ENCODE measurements at places on chromosomes 16 and 17.

DNA sequence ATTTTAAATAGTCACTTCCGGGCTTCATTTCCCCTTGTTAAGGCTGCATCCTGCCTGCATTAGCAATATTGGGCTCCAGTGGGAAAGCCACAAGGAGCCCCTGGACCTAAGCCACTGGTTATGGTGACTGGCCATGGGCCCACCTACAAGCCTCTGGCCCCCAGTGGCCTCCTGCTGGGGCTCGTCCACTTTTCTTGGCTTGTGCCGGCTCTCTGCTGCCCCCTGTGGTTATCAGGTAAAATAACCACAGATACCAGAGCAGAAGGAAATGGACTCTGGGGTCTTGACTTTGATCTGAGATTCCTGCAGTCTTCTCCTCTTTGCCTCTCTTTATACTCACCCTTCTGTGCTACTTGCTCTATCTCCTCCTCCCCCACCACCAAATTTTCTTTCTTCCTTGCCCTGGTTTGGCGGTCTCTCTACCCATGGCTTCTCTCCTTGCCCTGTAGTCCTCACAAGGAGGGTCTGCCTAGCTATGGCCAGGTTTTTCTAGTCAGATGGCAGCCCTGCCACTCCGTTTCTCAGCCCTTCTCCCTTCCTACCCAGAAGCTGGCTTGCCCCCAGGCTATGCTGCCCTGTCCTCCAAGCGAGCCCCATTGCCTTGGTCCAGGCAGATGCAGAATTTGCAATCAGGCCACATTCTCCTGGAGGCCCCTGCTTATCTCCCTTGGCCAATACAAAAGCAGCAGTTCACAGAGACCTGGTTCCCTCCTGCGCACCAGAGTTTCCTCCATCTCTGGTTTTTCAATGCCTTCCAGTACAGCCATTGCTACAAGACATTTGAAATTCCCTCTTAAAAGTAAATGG, 82.9 kb upstream of the RCVRN start:
- peak; percentile 40 for DNase-seq

DNA sequence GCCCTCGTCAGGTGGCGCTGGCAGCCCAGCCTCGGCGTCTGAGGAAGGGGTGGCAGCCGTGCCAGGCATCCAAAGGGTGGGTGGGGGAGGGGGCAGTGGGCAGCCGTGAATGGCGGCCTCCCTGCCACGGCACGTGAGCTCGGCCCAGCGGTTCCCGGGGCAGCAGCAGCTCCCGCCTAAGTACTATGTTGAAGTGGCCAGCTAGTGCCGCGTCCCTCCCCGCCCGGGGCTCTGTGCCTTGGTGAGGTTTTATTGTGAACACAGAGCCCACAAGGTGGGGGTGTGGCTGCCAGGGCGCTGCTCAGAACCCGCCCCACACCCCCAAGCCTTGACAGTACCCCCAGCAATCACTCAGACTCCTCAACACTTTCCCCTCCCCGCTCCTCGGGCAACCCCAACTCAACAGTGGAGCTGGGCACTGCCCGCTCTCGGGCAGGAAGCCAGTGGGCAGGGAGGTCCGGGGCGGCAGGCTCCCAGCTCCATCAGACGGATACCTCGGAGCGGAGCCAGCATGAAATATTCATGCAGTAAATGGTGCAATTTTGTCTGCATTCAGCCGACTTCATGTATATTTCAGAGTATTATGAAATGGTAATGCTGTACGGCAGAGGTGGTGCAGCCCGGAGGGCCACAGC, 80.4 kb downstream of the ENGASE start:
- no peak for DNase-seq

GRCh38 chr17:75271955-75272847, 1.2 kb upstream of the MIF4GD start:
- no peak for DNase-seq

DNA sequence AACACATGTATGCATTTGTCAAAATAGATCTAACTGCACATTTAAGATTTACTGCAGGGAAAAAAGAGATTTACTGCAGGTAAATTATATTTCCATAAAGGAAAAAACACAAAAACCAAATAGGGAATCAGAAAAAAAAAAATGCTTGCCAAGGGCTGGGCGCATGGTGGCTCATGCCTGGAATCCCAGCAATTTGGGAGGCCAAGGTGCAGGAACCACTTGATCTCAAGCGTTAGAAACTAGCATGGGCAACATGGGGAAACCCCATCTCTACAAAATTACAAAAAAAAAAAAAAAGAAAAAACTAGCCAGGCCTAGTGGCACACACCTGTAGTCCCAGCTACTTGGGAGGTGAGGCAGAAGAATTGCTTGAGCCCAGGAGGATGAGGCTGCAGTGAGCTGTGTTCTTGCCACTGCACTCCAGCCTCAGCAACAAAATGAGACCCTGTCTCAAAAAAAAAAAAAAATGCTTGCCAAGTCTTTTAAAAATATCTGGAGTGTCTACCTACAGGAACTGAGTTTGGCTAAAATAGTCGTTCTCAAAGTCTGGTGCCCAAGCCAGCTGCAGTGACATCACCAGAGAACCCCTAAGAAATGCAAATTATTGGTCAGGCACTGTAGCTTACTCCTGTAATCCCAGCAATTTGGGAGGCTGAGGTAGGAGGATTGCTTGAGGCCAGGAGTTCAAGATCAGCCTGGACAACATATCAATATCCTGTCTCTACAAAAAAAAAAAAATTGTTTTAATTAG, 17.5 kb downstream of the TRIM25 start:
- no peak for DNase-seq

DNA sequence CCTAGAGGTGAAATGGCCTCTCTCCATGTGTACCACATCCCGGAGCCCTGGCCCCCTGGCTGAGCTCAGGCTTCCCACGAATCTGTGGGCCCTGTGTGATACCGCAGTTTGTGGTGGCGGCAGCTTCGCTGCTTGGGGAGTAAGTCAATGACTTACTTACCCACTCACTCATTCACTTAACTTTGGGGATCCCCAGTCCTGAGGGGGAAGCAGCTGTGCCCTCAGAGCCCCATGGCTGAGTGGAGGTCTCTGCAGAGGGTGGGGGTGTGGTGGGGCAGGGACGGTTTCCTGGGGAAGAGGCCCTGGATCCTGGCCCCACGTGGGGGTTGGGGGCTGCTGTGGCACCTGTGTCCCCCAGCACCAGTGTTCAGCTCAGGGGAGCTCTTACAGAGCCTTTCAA, 13.2 kb downstream of the KCNJ12 start:
- DNase-seq, result no peak

- DNase-seq, result no peak
Measured at GRCh38 chr16:4385066-4385788, 13.6 kb downstream of the VASN start.

GRCh38 chr17:8294814-8295316, 335 bp downstream of the SLC25A35 start:
- DNase-seq, result no peak

Measured in GM12892 (cell line).